A549 treated with RU486 at 1 μM for 4 hours (cell line): ENCODE measurements at places on chromosomes 4 and X. TPM values are rescaled to one million over a fixed set of nuclear protein-coding genes. Genes with fewer than 3 reads are reported as not detected.

Gene TCEAL2
- not detected in 5 replicates for total RNA-seq

Gene SLC10A4
- total RNA-seq, result 5.2 to 9.2 TPM (median 8.0 TPM) in 5 replicates

Gene C4orf51
- not detected in 5 replicates for total RNA-seq

Gene USP17L30
- total RNA-seq, result not detected in 5 replicates

Gene CLCN4
- total RNA-seq, result 3.1 to 5.9 TPM (median 4.0 TPM) in 5 replicates

Gene DDIT4L
- total RNA-seq, result 0.38 to 0.62 TPM (median 0.44 TPM) in 5 replicates

Gene GABRE
- total RNA-seq, result 21.1 to 33.7 TPM (median 27.3 TPM) in 5 replicates

Gene TLR10
- 0.05 to 0.06 TPM (median 0.05 TPM) in 3 of 5 replicates, not detected in the others for total RNA-seq

Gene SPP1
- 154 to 221 TPM (median 176 TPM) in 5 replicates for total RNA-seq

Gene RAI2
- total RNA-seq, result 0.07 to 0.53 TPM (median 0.22 TPM) in 5 replicates

Gene ADAMTS3
- 0.01 to 0.09 TPM (median 0.06 TPM) in 3 of 5 replicates, not detected in the others for total RNA-seq

Gene PRDM8
- total RNA-seq, result 0.23 to 0.70 TPM (median 0.54 TPM) in 5 replicates

Gene NEUROG2
- total RNA-seq, result 0.06 TPM in 1 of 5 replicates, not detected in the others

Gene BEX1
- total RNA-seq, result not detected in 5 replicates

Gene PCDH11X
- 0.04 TPM in 1 of 5 replicates, not detected in the others for total RNA-seq

Gene CXCL5
- 28.2 to 55.2 TPM (median 49.5 TPM) in 5 replicates for total RNA-seq

Gene GPRASP3
- total RNA-seq, result 2.0 to 4.6 TPM (median 3.5 TPM) in 5 replicates
